ENCODE measurements at places on chromosomes 5 and 9. TPM values are rescaled to one million over a fixed set of nuclear protein-coding genes. Genes with fewer than 3 reads are reported as not detected.

- H3K36me3 ChIP-seq: no peaks in the 10 kb centered on the region
- no peaks in the 10 kb centered on the region for H3K27me3 ChIP-seq
- no peak for DNase-seq
- no peak overlapping the region for H3K4me3 ChIP-seq
Measured at GRCh38 chr5:73126381-73126780, 6.0 kb downstream of the TMEM171 start.

- no peaks in the 10 kb centered on the region for H3K27me3 ChIP-seq
- H3K4me1 ChIP-seq: no peaks in the 10 kb centered on the region
- no peaks in the 10 kb centered on the region for H3K36me3 ChIP-seq
Measured at GRCh38 chr5:164637931-164638521, 1132.6 kb downstream of the MAT2B start.

DNA sequence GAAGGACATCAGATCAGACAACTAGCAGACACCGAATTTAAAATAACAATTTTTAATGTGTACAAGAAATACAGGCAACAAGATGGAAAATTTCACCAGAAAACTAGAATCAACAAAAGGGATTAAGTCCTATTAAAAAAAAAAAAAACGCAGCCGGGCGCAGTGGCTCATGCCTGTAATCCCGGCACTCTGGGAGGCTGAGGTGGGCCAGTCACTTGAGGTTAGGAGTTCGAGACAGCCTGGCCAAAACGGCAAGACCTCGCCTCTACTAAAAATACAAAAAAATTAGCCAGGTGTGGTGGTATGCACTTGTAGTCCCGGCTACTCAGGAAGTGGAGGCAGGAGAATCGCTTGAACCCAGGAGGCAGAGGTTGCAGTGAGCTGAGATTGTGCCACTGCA, 64.3 kb upstream of the UBAC1 start:
- H3K4me3 ChIP-seq: no peak overlapping the region
- DNase-seq: no peak
- H3K4me1 ChIP-seq: peaks cover 3% of the 10 kb centered on the region
- H3K27me3 ChIP-seq: no peaks in the 10 kb centered on the region
- no peak overlapping the region for H3K27ac ChIP-seq

DNA sequence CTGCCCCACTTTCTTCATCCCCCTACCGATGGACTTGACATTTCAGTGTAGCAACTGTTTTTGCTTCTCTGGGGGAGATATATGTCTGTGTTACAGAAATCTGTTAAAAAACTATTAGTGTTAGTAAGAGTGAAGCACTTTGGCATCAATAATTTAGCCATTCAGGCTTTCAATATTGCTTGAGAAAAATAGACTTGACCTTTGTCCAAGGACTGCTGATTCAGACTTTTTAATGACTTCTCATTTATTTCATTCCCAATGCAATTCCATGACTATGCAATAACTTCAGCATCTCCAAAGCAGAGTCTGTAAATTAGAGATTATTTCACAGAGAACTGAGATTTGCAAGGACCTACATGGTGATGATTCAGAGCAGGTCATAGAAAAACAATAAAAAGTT, 104.1 kb upstream of the SPEF2 start:
- DNase-seq: no peak
- H3K27me3 ChIP-seq: no peaks in the 10 kb centered on the region
- no peak overlapping the region for H3K27ac ChIP-seq
- H3K36me3 ChIP-seq: no peaks in the 10 kb centered on the region

- no peaks in the 10 kb centered on the region for H3K27me3 ChIP-seq
- H3K36me3 ChIP-seq: no peaks in the 10 kb centered on the region
- H3K4me1 ChIP-seq: no peaks in the 10 kb centered on the region
Measured at GRCh38 chr5:112317866-112318265, 101.2 kb downstream of the EPB41L4A start.

DNA sequence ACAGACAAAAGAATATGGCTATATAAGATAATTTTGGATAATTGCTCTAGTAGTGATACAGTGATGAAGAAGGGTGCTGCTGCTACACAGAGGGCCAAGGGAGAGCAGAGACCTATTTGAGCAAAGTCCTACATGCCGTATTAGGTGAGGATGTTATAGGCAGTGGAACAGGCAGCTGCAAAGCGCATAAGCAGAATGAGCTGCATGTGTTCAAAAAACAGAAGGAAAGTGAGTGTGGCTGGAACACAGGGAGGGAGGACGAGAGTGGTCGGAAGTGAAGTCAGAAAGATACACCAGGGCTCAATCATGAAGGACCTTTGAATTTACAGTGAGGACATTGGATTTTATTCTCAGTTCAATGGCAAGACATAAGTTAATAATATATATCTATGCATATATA, 35.4 kb downstream of the ITGA2 start:
- H3K27ac ChIP-seq: peak overlapping the region; percentile 62
- no peak overlapping the region for H3K4me3 ChIP-seq
- H3K27me3 ChIP-seq: no peaks in the 10 kb centered on the region
- peaks cover 11% of the 10 kb centered on the region for H3K4me1 ChIP-seq
- DNase-seq: no peak

The SV2C gene
- total RNA-seq: 1.5 TPM

DNA sequence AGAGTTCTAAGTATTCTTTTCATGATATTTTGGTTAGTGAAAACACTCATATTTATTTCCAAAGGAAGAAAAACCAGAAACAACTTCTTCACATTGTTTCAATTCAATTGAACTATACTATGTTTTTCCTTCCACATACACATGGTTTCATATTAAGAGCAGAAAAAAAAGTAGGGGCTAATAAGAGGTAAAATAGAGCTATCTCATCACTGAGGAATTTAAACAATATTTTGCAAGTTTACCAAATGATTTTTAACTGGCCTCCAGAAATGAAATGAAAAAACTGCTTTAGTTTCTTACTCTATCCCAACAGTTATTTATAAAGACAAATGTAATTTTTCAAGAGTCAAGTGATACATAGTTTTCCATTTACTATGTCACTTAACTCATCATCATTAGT, 233.5 kb downstream of the RFX3 start:
- no peaks in the 10 kb centered on the region for H3K4me1 ChIP-seq
- H3K36me3 ChIP-seq: no peaks in the 10 kb centered on the region
- no peak for DNase-seq
- H3K27me3 ChIP-seq: no peaks in the 10 kb centered on the region
- H3K4me3 ChIP-seq: no peak overlapping the region

DNA sequence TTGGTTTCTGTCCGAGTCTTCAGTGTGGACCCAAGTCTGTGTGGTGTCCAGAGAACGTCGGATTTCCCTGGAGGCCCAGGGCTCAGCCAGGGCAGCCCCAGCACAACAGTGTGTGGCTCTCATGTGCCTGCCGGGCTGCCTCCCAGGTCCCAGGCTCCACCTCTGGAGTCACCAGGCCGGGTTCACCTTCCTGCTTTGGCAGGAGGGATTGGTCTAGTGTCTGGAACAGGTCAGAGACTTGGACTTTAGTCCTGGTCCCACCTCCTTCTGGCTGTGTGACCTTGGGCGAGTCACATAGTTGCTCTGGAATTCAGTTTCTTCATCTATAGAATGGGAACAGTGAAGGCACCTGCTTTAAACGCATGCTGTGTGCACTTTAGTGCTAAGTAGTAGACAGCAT, 3.2 kb downstream of the DOLPP1 start:
- H3K36me3 ChIP-seq: peaks cover 15% of the 10 kb centered on the region
- H3K4me1 ChIP-seq: peaks cover 13% of the 10 kb centered on the region
- H3K27ac ChIP-seq: no peak overlapping the region
- no peaks in the 10 kb centered on the region for H3K27me3 ChIP-seq
- H3K4me3 ChIP-seq: no peak overlapping the region

The KIF27 gene
- total RNA-seq: 7.5 TPM

GRCh38 chr9:78644359-78644758, 347.4 kb downstream of the PSAT1 start:
- no peaks in the 10 kb centered on the region for H3K27me3 ChIP-seq
- no peaks in the 10 kb centered on the region for H3K36me3 ChIP-seq
- H3K27ac ChIP-seq: no peak overlapping the region
- DNase-seq: no peak
- H3K4me1 ChIP-seq: no peaks in the 10 kb centered on the region
- no peak overlapping the region for H3K4me3 ChIP-seq

GRCh38 chr9:91177661-91178280, 183.9 kb downstream of the AUH start:
- H3K4me3 ChIP-seq: no peak overlapping the region
- H3K4me1 ChIP-seq: no peaks in the 10 kb centered on the region
- H3K27ac ChIP-seq: no peak overlapping the region
- no peaks in the 10 kb centered on the region for H3K27me3 ChIP-seq

The SLC6A3 gene
- not detected for total RNA-seq

DNA sequence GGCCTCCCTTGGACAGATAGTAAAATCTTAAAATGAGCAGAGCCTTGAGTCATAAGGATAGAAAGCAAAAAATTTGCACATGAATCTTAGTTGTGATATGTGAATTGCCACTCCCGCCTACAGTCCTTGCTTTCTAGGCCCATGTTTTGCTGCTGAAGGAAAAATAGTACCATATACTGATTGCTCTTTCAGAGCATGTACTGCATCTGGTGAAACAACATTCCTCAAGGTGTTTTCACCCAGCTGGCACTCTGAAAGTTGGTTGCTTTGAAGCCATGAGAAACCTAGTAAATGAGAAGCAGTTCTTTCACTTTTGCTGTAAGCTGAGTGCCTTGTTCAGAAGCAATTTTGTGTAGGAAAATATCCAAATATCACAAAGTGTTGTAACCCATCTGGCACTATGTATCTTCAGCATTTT, 10.3 kb downstream of the CDC37L1 start:
- H3K27ac ChIP-seq: no peak overlapping the region
- no peak for DNase-seq
- peaks cover 48% of the 10 kb centered on the region for H3K4me1 ChIP-seq
- H3K36me3 ChIP-seq: peaks cover 56% of the 10 kb centered on the region

DNA sequence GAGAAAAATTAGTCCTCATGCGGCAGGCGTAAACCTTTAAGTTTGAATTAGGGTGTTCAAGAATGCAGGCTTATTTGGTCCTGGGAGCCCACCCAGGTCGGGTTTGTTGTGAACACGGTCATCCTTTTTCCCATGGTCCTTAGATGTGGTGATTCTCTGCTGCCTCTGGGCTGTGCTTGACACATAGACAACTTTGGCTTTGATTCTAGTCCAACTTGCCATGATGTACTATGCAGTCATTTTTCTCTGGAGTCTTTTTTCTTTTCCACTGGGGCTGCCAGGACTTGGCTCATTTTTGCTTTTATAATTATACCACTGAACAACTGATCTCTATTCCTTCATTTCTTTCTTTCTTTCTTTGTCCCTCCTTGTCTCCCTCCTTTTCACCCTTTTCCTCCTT, 218.6 kb downstream of the SREK1 start:
- no peaks in the 10 kb centered on the region for H3K27me3 ChIP-seq
- H3K36me3 ChIP-seq: no peaks in the 10 kb centered on the region
- no peak overlapping the region for H3K4me3 ChIP-seq
- no peak overlapping the region for H3K27ac ChIP-seq
- DNase-seq: no peak
- no peaks in the 10 kb centered on the region for H3K4me1 ChIP-seq

DNA sequence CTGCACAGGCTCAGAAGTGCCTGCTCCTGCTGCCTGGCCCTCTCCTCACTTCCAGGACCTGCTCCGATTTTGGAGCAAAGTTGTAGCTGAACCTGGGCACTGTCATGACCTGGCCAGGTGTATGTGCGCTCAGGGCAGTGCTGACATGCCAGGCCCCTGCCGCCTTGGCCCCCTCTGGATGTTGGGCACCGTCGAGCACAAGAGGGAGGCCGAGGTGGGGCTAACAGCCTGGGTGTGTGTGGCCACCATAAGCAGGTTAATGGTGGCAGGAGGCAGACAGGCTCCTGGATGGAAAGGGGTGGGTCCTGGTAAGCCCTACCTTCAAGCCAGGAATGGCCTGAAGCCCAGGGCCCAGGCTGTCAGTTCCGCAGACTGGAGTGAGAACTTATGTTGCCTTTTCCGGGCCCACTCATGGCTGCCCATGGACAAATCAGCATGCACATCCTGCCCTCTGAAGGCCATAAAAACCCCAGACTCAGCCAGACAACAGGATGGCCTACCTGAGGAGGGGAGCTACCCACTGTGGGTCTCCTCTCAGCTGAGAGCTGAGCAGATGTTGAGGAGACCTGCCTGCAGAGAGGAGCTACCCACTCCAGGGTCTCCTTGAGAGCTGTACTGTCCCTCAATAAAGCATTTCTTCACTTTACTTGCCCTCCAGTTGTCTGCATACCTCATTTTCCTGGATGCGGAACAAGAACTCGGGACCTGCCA, 66.2 kb downstream of the NACC2 start:
- H3K4me1 ChIP-seq: peaks cover 20% of the 10 kb centered on the region
- H3K27me3 ChIP-seq: no peaks in the 10 kb centered on the region
- no peaks in the 10 kb centered on the region for H3K36me3 ChIP-seq
- H3K27ac ChIP-seq: no peak overlapping the region
- H3K4me3 ChIP-seq: no peak overlapping the region

The UNC13B gene
- 34.8 TPM for total RNA-seq

The PPP1R2B gene
- not detected for total RNA-seq

GRCh38 chr9:95974389-95974788, 98.9 kb downstream of the ERCC6L2 start:
- H3K27me3 ChIP-seq: no peaks in the 10 kb centered on the region
- H3K36me3 ChIP-seq: peaks cover 5% of the 10 kb centered on the region
- H3K4me1 ChIP-seq: no peaks in the 10 kb centered on the region
- H3K27ac ChIP-seq: no peak overlapping the region
- no peak overlapping the region for H3K4me3 ChIP-seq
- DNase-seq: no peak

The LCP2 gene
- 41.9 TPM for total RNA-seq

- peak; percentile 53 for DNase-seq
- no peak overlapping the region for H3K27ac ChIP-seq
- no peaks in the 10 kb centered on the region for H3K36me3 ChIP-seq
- no peaks in the 10 kb centered on the region for H3K27me3 ChIP-seq
- no peak overlapping the region for H3K4me3 ChIP-seq
Measured at GRCh38 chr5:139774980-139775661, 20.5 kb upstream of the PSD2 start.

DNA sequence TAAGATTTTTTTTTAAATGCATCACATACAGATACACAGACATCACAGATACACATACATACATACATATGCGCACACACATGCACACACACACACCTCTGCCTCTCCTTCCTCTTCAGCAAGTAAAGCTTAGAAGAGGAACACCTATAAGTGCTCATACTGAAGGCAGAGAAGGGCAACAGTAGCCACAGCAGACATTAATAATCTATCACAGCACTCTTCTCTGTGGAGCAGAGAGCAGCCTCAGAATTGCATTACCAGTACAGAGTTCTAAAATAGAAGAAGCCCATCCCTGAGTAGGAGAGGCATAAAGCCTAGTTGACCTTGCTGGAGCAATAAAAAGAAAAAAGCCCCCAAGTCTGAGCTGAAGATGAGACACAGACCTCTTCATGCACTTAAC, 110.6 kb downstream of the MLLT3 start:
- no peaks in the 10 kb centered on the region for H3K36me3 ChIP-seq
- no peak overlapping the region for H3K27ac ChIP-seq
- no peak for DNase-seq
- no peak overlapping the region for H3K4me3 ChIP-seq
- no peaks in the 10 kb centered on the region for H3K27me3 ChIP-seq
- peaks cover 6% of the 10 kb centered on the region for H3K4me1 ChIP-seq

The CDKN2B gene
- total RNA-seq: 27.1 TPM

The PCDHGA6 gene
- 12.3 TPM for total RNA-seq

GRCh38 chr5:180315762-180316212, 23.9 kb upstream of the MAPK9 start:
- peak; percentile 62 for DNase-seq
- no peak overlapping the region for H3K4me3 ChIP-seq
- no peaks in the 10 kb centered on the region for H3K4me1 ChIP-seq
- H3K36me3 ChIP-seq: no peaks in the 10 kb centered on the region
- H3K27me3 ChIP-seq: no peaks in the 10 kb centered on the region
- no peak overlapping the region for H3K27ac ChIP-seq

The OR13C2 gene
- not detected for total RNA-seq
